ENCODE measurements at places on chromosomes 6 and 20.

GRCh38 chr6:122130026-122130348, 269.5 kb upstream of the HSF2 start:
- DNase-seq = no peak

- no peak for DNase-seq
These were observed 728.3 kb downstream of the MAFB start for GRCh38 chr20:39960522-39961428.

DNA sequence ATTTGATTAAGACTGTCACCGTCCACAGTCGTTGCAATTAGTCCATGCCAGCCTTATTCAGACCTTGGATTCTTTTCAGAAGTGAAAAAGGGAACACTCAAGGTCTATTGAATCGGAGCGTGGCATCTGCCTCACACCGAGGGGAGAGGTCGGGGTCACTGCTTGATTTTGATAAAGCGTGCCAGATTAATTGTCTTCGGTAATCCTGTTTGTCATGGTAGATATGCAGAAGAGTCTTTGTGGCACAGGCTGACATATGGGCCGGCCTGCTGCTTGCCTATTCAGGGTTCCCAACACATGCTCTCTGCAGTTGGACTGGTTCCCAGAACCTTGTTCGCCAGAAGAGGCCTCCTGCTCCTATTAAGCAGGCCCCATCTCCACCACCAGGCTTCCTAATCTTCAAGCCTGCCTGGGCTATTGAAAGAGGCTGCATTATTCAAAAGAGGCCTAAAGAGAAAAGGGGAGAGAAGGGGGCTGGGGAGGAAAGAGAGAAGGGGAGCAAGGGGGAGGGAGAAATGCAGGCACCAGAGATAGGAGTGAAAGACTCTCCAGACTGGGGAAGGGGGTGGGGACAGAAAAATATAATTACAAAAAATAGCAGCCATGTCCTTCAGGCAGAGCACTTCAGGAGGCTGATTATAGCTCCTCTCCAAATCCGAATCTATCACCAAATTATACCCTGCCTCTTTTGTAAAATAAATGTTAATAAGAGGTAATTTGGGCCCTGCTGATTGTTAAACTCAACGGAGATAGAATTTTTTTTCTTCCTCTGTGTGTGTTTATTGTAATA, 611.3 kb downstream of the HDGFL1 start:
- DNase-seq = no peak

- no peak for DNase-seq
These were observed 659 bp downstream of the SLC35F1 start for GRCh38 chr6:117907601-117908245.

DNA sequence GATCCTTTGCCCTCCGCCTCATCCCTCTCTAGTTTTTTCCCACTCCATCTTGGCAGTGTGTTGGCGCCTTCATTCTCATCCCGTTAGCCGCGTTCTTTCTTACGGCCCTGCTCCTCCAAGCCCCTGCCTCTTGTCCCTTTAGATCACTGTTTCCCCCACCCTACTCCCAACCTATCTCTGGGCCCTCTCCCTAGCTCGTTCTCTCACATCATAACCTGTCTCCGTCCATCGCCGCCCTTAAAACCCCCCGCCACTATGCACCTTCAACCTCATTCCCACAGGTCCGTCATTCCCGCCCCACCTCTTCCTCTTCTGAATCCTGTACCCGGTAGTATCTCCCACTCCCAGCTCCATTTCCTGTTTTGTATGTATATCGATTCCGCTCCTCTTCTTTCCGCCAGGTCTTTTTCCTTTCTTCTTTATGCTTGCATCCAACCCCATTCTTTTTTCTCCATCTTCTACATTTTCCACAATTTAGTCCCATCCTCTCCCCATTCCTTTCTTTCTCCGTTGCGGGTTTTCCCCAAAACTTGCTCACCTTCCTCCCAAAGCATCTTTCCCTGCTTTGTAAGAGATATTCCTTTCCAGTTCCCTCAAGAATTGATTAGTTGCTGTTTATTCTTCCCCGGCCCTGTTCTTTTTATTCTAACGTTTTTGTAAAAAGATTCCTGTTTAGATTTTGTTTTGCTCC, 671 bp downstream of the EFHC1 start:
- DNase-seq = no peak

GRCh38 chr20:22159276-22159675, 425.1 kb downstream of the FOXA2 start:
- DNase-seq = no peak
